ENCODE measurements at places on chromosomes 4 and X.

- H3K36me3 ChIP-seq, result peaks cover 38% of the 10 kb centered on the region
- no peak for DNase-seq
- no peak overlapping the region for H3K27ac ChIP-seq
- no peak overlapping the region for H3K4me3 ChIP-seq
- H3K27me3 ChIP-seq, result no peaks in the 10 kb centered on the region
Observed at GRCh38 chr4:128282516-128282915, 5.1 kb downstream of the PGRMC2 start.

DNA sequence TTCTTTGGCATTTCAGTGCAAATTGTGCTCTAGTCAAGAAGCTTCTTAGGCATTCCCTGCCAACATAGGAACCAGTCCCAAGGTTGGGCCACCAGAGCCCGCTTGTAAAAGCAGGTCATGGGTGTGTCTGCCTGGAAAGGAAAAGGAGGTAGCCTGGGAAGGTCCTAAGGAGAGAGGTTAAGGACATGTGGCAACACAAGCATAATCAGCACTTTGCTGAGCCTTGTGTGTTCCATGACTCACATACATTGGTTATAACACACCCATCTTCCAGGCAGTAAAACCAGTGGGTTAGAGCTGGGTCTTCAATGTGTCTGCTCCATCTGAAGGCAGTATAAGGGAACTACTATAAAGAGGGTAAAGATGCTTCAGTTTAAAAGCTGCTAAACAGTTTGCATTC, 165.0 kb downstream of the FHIP1A start:
- peaks cover 8% of the 10 kb centered on the region for H3K27me3 ChIP-seq
- H3K36me3 ChIP-seq, result no peaks in the 10 kb centered on the region
- no peak for DNase-seq
- no peak overlapping the region for H3K27ac ChIP-seq
- no peaks in the 10 kb centered on the region for H3K4me1 ChIP-seq

DNA sequence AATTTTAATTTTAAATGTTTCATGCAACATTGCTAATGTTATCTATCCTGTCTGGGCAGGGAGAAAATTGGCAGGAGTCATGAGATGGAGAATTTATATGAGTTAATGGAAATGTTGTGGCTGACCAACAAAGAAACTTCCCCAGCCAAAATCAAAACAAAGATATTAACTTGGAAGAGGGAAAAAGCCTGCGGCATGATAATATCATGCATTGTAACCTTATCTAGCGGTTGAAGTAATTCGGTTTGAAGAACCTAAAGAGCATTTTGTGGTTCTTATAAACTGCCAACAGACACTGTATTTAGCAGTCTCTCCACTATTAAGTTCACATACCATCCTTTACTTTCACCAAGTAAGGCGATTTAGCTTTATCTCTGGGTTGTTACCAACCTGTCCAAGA, 42.3 kb downstream of the DKK2 start:
- no peak overlapping the region for H3K4me3 ChIP-seq
- H3K27me3 ChIP-seq, result no peaks in the 10 kb centered on the region
- no peak overlapping the region for H3K27ac ChIP-seq
- H3K36me3 ChIP-seq, result no peaks in the 10 kb centered on the region
- no peaks in the 10 kb centered on the region for H3K4me1 ChIP-seq
- DNase-seq, result no peak

GRCh38 chr4:54696649-54697048, 38.9 kb downstream of the KIT start:
- H3K27me3 ChIP-seq, result no peaks in the 10 kb centered on the region
- H3K36me3 ChIP-seq, result no peaks in the 10 kb centered on the region
- no peak overlapping the region for H3K4me3 ChIP-seq
- no peak for DNase-seq
- no peak overlapping the region for H3K27ac ChIP-seq

DNA sequence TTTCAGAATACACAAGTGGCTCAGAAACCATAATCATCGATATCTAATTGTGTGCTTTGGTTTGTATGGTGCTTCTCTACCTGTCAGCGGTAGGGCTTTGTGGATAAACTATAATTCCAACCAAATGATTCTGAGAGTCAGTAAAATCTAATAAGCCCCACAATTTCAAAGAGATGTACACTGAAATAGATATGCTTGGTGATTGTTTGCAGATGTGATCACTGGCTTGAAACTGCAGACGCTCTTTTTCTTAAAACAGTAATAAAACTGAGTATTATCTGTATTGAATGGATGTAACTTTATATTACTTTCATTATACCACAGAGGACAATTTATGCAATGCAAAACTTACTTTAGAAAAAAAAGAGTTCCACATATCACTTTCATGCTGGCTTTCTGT, 198.8 kb upstream of the ANXA10 start:
- H3K36me3 ChIP-seq, result no peaks in the 10 kb centered on the region
- H3K27ac ChIP-seq, result no peak overlapping the region
- DNase-seq, result no peak
- no peaks in the 10 kb centered on the region for H3K27me3 ChIP-seq

DNA sequence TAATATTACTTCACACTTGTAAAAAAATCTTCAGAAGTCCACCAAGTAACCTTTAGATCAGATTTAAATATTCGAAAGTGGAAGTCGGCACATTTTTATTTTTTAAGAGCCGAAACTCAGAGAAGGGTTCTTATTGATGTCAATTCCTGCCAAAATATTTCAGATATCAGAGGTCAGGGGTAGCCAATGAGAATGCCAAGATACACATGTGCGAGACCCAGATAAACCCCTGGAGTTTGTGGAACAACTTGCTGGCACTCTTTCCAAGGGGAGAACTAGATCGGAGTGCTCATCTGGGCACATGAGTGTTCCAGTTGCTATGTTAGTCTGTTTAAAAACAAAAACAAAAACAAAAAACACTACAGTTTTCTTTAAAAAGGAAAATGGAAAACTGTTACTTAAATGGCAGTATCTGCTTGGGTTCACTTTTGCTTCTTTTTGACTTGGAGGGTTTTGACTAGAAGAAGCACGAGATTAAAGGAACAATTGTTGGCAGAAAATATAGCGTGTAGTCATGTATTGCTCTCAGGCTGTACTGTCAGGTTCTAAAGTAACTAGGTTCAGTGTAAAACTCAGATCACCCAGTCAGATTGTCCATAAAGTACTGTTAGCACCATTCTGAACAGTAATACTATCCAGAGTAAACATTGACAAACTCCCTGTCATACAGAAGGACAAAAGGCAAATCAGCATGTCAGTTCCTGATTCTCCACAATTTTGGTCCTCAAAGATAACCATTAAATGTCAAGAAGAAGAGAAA, 188.0 kb upstream of the PACRGL start:
- no peak overlapping the region for H3K4me3 ChIP-seq
- no peak overlapping the region for H3K27ac ChIP-seq
- no peaks in the 10 kb centered on the region for H3K36me3 ChIP-seq
- H3K27me3 ChIP-seq, result no peaks in the 10 kb centered on the region
- no peaks in the 10 kb centered on the region for H3K4me1 ChIP-seq
- DNase-seq, result no peak

- H3K4me1 ChIP-seq, result no peaks in the 10 kb centered on the region
- H3K27me3 ChIP-seq, result peaks cover 28% of the 10 kb centered on the region
- H3K4me3 ChIP-seq, result no peak overlapping the region
- no peak overlapping the region for H3K27ac ChIP-seq
Observed at GRCh38 chr4:119020158-119020557, 115.5 kb upstream of the MYOZ2 start.

- H3K4me3 ChIP-seq, result no peak overlapping the region
- DNase-seq, result peak; percentile 26
- peaks cover 18% of the 10 kb centered on the region for H3K4me1 ChIP-seq
- no peak overlapping the region for H3K27ac ChIP-seq
- peaks cover 22% of the 10 kb centered on the region for H3K36me3 ChIP-seq
Observed at GRCh38 chr4:2830632-2831610, 12.7 kb upstream of the ADD1 start.

DNA sequence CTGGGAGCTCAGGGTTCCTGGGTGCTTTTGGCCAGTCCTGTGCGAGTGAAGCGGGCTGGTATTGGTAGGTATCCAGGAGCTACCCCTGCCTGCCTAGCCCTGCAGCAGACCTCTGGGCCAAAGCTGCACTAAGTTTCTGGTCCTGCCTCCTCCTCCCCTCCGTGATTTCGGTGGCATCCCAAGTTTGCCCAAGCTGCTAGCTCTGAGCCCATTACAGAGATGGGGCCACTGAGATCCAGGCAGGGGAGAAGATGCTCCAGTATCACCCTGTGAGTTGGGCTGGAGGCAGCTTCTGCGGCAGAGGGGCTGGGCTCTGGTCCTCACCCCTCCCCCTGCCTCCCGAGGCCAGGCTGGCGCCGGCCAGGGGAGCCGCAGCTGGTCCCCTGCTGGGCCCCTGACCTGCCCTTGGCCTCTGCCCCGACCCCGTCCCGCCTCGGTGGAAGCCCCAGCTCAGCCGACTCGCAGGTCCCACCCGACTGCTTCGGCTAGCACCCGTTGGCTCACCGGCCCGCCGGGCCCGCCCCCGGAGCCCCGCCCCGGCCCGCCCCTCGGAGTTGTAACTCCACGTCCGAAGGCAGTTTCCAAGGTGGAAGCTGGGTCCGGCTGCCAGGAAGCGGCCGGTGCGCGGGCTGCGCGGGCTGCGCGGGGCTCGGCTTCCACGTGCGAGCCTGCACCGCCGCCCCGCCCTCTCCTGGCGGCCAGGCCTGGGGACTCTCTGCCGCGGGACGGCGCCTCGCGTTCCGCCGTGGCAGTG, at the start of gene DUSP9:
Gene DUSP9, plus strand, starts transcription at position 584 of the 754 bp plus-strand sequence. CDS start 751 bp downstream, outside the sequence.
- DNase-seq, result no peak
- H3K27ac ChIP-seq, result no peak within 1 kb of the TSS
- no peaks in the 10 kb centered on the region for H3K36me3 ChIP-seq
- H3K4me3 ChIP-seq, result no peak within 1 kb of the TSS

- no peaks in the 10 kb centered on the region for H3K36me3 ChIP-seq
- no peak overlapping the region for H3K4me3 ChIP-seq
- H3K27ac ChIP-seq, result no peak overlapping the region
- DNase-seq, result no peak
Observed at GRCh38 chrX:31268359-31268758, 196.5 kb upstream of the FTHL17 start.

- no peak overlapping the region for H3K4me3 ChIP-seq
- H3K4me1 ChIP-seq, result no peaks in the 10 kb centered on the region
- no peaks in the 10 kb centered on the region for H3K36me3 ChIP-seq
- no peaks in the 10 kb centered on the region for H3K27me3 ChIP-seq
- DNase-seq, result no peak
- no peak overlapping the region for H3K27ac ChIP-seq
Observed at GRCh38 chr4:24846716-24847115, 51.3 kb downstream of the SOD3 start.

DNA sequence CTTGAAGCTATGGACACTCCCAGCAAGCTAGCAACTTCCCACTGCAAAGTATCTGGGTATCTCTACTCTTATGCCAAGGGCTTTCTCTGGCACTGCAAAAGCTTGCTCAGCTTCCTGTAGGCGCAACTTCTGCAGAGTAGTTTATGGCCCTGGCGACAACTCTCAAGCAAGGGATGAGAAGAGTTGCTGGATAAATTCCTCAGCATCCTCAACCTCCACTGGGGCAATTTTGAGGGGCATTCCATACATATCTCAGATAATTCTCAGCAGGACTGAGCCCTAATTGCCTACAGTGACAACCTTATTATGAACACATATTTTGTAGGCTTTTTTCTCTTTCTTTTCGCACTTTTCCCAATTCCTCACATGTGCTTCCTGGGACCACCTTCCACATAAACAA, 31.2 kb upstream of the TAB3 start:
- DNase-seq, result no peak
- no peaks in the 10 kb centered on the region for H3K4me1 ChIP-seq
- H3K27me3 ChIP-seq, result peaks cover 5% of the 10 kb centered on the region
- H3K27ac ChIP-seq, result no peak overlapping the region
- H3K36me3 ChIP-seq, result no peaks in the 10 kb centered on the region
- no peak overlapping the region for H3K4me3 ChIP-seq

DNA sequence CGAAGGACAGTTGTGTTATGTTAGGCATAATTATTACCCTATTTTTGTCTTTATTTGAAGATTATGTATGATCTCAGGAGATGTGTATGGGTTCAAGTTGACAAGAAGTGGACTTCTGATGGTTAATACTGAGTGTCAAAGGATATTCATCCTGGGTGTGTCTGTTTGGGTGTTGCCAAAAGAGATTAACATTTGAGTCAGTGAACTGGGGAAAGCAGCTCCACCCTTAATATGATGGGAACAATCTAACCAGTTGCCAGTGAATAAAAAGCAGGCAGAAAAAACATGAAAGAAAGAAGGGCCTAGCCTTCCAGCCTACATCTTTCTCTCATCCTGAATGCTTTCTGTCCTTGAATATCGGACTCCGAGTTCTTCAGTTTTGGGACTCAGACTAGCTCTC, 332.6 kb downstream of the DTHD1 start:
- no peak overlapping the region for H3K27ac ChIP-seq
- no peaks in the 10 kb centered on the region for H3K36me3 ChIP-seq
- H3K4me1 ChIP-seq, result no peaks in the 10 kb centered on the region

DNA sequence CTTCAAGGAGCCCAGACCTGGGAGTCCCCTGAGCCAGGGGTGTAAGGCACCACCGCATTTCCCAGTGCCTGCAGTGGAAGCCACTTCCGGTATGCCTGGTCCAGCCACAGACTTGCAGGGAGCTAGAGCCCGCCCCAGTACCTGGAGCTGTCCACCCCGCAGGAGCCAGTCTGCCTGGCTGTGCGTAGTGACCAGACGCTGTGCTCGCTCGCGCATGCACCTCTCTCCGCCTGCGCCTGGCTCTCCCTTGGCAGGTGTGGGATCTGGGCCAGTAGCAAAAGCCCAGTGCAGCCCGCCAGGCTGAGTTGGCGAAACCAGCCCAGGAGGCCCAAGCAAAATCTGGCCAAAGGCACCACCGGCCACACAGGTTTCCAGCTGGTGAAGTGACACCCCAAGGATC, 973.7 kb upstream of the AGA start:
- no peaks in the 10 kb centered on the region for H3K4me1 ChIP-seq
- H3K27me3 ChIP-seq, result no peaks in the 10 kb centered on the region
- H3K27ac ChIP-seq, result no peak overlapping the region
- no peak for DNase-seq
- no peak overlapping the region for H3K4me3 ChIP-seq

GRCh38 chr4:17398035-17398434, 113.9 kb downstream of the QDPR start:
- no peak for DNase-seq
- H3K27ac ChIP-seq, result no peak overlapping the region
- H3K4me1 ChIP-seq, result no peaks in the 10 kb centered on the region
- H3K4me3 ChIP-seq, result no peak overlapping the region

- H3K4me3 ChIP-seq, result no peak overlapping the region
- no peaks in the 10 kb centered on the region for H3K36me3 ChIP-seq
- H3K27ac ChIP-seq, result no peak overlapping the region
Observed at GRCh38 chrX:4094926-4095325, 381.5 kb upstream of the PRKX start.
